CD8-positive, alpha-beta memory T cell (primary cell): ENCODE measurements at places on chromosomes 1 and 21. TPM values are rescaled to one million over a fixed set of nuclear protein-coding genes. Genes with fewer than 3 reads are reported as not detected.

GRCh38 chr1:169472738-169473137 is 13.0 kb downstream of the SLC19A2 start:
- no peaks in the 10 kb centered on the region for H3K36me3 ChIP-seq
- no peak for DNase-seq
- no peak overlapping the region for H3K27ac ChIP-seq
- H3K4me3 ChIP-seq, result no peak overlapping the region
- no peaks in the 10 kb centered on the region for H3K4me1 ChIP-seq

DNA sequence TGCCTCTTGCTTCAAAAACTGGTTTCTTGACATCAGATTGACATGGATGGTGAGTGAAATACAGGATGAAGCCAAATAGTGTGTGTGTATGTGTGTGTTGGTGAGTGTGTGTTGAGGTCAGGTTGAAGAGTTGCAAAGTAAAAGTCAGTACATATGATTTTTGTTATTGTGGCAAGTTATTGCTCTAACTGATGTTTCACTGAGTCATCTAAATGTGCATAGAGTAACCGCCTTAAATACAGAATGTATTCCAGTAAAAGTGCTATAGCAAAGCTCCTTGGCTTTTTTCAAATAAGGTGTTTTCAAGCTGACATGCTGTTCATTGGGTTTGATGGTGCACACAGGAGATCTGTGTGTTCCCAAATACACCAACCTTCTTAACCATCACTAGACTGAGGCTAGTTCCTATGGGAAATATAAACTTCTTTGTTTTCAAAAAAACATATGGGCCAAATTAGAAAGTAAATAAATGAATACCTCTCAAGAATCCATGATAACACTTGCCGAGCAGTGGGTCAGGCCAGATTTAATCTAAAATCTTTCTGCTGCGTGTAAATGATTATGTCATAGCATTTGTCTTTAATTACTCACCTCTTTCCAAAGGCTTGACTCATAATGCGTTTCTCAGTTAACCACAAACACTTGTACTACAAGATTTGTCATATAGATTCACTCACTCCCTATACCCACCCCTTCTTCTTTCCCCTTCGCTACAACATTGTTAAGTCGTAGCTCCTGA is 151.1 kb downstream of the LYPLAL1 start:
- no peaks in the 10 kb centered on the region for H3K27me3 ChIP-seq
- no peaks in the 10 kb centered on the region for H3K4me1 ChIP-seq
- H3K4me3 ChIP-seq, result no peak overlapping the region
- H3K36me3 ChIP-seq, result no peaks in the 10 kb centered on the region

DNA sequence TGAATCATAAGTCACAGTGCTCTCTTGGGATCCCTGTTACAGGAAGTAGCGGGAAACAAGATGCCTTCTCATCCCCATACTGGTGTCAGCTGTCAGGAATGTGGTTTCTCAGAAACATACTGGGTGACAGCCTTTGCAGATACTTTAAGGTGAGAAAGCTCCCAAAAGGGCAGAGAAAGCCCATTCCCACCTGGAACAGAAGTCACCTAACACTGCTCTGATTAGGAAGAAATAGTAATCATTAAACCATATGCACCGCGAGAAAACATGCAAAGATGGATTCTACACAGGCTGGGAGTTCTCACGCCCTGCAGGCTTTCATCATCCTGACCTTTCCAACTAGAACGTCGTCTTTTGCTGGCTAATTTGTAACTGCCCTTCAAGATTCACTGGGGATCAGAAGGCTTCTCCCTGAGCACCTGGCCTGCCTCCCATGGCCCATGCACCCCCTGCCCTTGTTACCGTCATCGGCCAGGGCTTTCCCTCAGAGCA is 46.2 kb upstream of the SLC44A3 start:
- H3K36me3 ChIP-seq, result no peaks in the 10 kb centered on the region
- H3K4me1 ChIP-seq, result no peaks in the 10 kb centered on the region
- H3K27ac ChIP-seq, result no peak overlapping the region
- DNase-seq, result no peak
- H3K4me3 ChIP-seq, result no peak overlapping the region

- peaks cover 31% of the 10 kb centered on the region for H3K27me3 ChIP-seq
- H3K27ac ChIP-seq, result no peak overlapping the region
- no peak for DNase-seq
- no peaks in the 10 kb centered on the region for H3K4me1 ChIP-seq
- no peak overlapping the region for H3K4me3 ChIP-seq
Observed at GRCh38 chr1:47452426-47452825, 14.6 kb downstream of the FOXD2 start.

- peaks cover 4% of the 10 kb centered on the region for H3K27me3 ChIP-seq
- H3K36me3 ChIP-seq, result no peaks in the 10 kb centered on the region
- H3K4me3 ChIP-seq, result no peak overlapping the region
- H3K27ac ChIP-seq, result no peak overlapping the region
- DNase-seq, result no peak
Observed at GRCh38 chr1:112805155-112805853, 90.2 kb upstream of the PPM1J start.

DNA sequence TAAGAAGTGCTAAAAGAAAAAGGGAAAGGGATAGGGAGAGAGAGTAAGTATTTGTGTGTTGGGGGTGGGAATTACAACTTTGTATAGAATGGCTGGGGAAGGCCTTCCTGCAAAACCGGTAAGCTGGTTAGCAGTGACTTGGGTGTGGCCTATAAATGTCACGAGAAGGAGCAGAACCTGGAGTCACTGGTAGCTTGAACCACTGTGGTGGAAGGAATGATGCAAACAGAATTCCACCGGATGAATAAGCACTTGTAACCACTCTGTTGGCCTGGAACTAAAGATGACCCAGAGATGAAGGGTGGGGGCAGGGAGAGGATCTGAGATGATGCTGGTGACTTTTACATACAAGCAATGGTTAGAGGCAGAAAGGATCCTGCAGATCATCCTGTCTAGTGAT is 8.9 kb downstream of the XKR8 start:
- H3K27ac ChIP-seq, result no peak overlapping the region
- peaks cover 5% of the 10 kb centered on the region for H3K36me3 ChIP-seq
- no peak overlapping the region for H3K4me3 ChIP-seq
- no peaks in the 10 kb centered on the region for H3K27me3 ChIP-seq
- no peak for DNase-seq

DNA sequence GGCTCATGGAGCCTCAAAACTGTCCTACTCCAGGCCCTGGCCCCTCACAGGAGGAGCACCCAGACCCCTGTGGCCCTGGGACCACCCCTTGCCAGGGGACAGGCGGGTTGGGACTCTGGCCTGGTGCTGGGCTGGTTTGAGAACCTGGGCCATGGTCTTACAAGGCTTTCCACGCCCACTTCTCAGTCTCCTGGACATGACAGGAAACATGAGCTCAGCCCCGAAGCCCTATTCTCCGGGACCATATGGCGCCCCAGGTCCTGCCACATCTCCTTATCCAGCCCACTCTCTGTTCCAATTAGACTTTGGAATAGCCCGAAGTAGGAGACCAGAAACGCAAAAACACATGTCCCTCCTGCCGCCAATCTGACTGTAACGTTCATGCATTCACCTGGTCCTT is 47.9 kb downstream of the KCNAB2 start:
- H3K4me3 ChIP-seq, result no peak overlapping the region
- H3K27me3 ChIP-seq, result no peaks in the 10 kb centered on the region
- H3K4me1 ChIP-seq, result no peaks in the 10 kb centered on the region
- no peak for DNase-seq
- H3K27ac ChIP-seq, result no peak overlapping the region
- peaks cover 7% of the 10 kb centered on the region for H3K36me3 ChIP-seq

- H3K36me3 ChIP-seq, result no peaks in the 10 kb centered on the region
- no peak overlapping the region for H3K27ac ChIP-seq
- no peak for DNase-seq
- H3K27me3 ChIP-seq, result no peaks in the 10 kb centered on the region
- H3K4me1 ChIP-seq, result no peaks in the 10 kb centered on the region
- no peak overlapping the region for H3K4me3 ChIP-seq
Observed at GRCh38 chr21:27741736-27742135, 774.8 kb upstream of the ADAMTS5 start.

DNA sequence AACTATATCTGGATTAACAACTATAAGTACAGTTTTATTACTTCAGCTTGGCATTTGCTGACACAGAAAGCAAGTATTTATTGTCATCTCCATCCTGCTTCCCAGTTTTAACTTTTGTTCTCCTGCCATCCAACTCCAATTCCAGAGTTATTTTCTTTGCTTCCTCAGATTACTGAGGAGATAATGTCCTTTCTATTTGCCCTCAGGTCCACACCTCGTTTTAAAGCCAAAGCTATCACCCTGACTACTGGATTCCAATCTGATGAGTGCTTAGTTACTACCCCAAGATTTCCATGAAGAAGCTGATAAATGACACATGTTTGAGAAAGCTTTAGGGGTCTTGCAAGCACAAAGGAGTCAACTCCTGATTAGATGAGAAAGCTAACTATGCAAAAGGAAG is 25.2 kb downstream of the ACKR1 start:
- no peak overlapping the region for H3K27ac ChIP-seq
- no peaks in the 10 kb centered on the region for H3K27me3 ChIP-seq
- H3K4me1 ChIP-seq, result no peaks in the 10 kb centered on the region
- H3K4me3 ChIP-seq, result no peak overlapping the region
- no peak for DNase-seq

DNA sequence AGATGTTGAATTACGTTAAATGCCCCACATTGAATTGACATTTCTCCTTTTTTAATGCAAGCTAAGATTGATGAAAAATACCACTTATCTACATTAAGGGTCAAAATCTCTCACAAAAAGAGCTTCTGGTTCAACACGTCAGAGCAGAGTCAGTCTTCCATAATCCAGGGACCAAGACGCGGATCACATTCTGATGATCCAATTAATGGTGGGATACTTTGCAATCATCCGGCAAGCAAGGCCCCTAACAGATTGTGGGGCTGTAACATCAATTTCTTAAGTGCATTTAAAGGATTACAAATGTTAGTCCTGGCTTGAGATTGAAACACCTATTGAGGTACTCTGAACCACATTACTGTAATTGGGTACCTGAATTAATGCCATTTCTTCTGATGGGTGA is 120.2 kb upstream of the ESRRG start:
- no peaks in the 10 kb centered on the region for H3K36me3 ChIP-seq
- H3K27me3 ChIP-seq, result no peaks in the 10 kb centered on the region
- no peak overlapping the region for H3K4me3 ChIP-seq
- no peaks in the 10 kb centered on the region for H3K4me1 ChIP-seq
- DNase-seq, result no peak

DNA sequence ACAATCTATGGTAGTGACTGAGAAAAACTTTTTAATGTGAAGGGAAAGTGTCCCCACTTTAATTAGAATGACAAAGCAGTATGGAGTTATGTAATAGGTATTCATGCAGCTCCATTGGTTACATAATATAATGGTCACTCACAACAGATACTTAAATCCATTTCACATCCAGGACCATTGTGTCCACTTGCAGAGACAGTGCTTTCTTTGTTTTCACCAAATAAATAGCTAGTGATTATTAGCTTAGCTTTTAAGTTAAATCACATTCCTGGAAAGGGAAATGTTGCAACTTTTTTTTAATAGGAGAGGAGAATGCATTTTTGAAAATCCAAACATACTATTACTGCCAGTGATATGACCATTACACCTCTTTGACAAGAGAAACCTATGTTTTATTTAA is 22.9 kb downstream of the RGL1 start:
- no peak for DNase-seq
- H3K4me1 ChIP-seq, result no peaks in the 10 kb centered on the region
- H3K36me3 ChIP-seq, result no peaks in the 10 kb centered on the region
- H3K27ac ChIP-seq, result no peak overlapping the region
- no peak overlapping the region for H3K4me3 ChIP-seq
- H3K27me3 ChIP-seq, result no peaks in the 10 kb centered on the region

DNA sequence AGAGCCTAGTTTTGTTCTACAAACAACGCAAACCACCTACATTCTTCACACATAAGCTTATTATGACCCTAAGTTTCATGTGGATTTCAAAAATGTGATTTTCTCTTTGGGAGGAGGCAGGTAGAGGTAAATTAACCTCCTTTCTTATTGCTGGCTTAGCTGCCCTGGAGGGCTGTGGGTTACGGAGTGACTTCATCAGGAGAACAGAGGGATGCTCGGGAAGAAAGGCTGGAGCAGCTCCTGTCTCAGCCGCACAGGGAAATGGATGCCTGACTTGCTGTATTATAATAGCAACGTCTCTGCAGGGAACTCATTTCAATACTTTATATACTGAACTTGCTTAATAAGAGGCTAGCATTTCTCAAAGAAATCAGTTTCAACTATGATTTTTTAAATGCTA is 14.1 kb upstream of the CREG1 start:
- H3K4me3 ChIP-seq, result no peak overlapping the region
- H3K27me3 ChIP-seq, result no peaks in the 10 kb centered on the region
- no peak overlapping the region for H3K27ac ChIP-seq
- no peaks in the 10 kb centered on the region for H3K4me1 ChIP-seq

DNA sequence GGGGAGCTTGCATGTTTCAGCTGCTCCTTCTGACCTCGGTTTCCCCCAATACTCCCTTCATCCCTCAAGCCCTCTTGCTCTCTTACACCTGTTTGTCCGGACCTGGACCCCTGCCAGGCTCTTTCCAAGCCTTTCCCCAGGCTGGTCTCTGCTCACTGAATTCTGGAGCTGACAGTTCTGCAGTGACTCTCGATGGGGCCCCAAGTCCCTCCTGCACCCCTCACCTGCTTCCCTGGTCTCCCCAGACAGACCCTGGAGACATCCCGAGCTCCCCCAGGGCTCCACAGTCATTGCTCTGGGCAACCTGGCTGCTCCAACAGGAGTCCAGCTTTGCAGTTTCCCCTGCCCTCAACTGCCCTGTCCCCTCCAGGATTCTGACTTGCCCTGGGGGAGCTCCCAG is 198.6 kb downstream of the GRIK3 start:
- H3K4me3 ChIP-seq, result no peak overlapping the region
- H3K27me3 ChIP-seq, result no peaks in the 10 kb centered on the region
- no peaks in the 10 kb centered on the region for H3K4me1 ChIP-seq
- no peaks in the 10 kb centered on the region for H3K36me3 ChIP-seq
- no peak for DNase-seq

GRCh38 chr1:66182026-66182425 is 351.9 kb upstream of the SGIP1 start:
- H3K4me1 ChIP-seq, result peaks cover 9% of the 10 kb centered on the region
- H3K27ac ChIP-seq, result no peak overlapping the region
- no peak for DNase-seq
- H3K4me3 ChIP-seq, result no peak overlapping the region

GRCh38 chr1:19432943-19433718 is 52.2 kb downstream of the CAPZB start:
- peaks cover 84% of the 10 kb centered on the region for H3K4me1 ChIP-seq
- H3K27ac ChIP-seq, result no peak overlapping the region
- no peak for DNase-seq
- no peaks in the 10 kb centered on the region for H3K27me3 ChIP-seq

The CELA2B gene
- polyA plus RNA-seq, result not detected

The SMPDL3B gene
- polyA plus RNA-seq, result not detected

The EXOSC10 gene
- polyA plus RNA-seq, result 46.4 TPM

The OR2L3 gene
- not detected for polyA plus RNA-seq

The KRTAP10-3 gene
- not detected for polyA plus RNA-seq

The LCE2C gene
- not detected for polyA plus RNA-seq

The DIO1 gene
- polyA plus RNA-seq, result not detected

The IGSF5 gene
- polyA plus RNA-seq, result not detected
